ENCODE measurements at places on chromosomes 11 and 22.

- no peak for DNase-seq
Observed at GRCh38 chr22:29700206-29700899, 19.4 kb upstream of the CABP7 start.

DNA sequence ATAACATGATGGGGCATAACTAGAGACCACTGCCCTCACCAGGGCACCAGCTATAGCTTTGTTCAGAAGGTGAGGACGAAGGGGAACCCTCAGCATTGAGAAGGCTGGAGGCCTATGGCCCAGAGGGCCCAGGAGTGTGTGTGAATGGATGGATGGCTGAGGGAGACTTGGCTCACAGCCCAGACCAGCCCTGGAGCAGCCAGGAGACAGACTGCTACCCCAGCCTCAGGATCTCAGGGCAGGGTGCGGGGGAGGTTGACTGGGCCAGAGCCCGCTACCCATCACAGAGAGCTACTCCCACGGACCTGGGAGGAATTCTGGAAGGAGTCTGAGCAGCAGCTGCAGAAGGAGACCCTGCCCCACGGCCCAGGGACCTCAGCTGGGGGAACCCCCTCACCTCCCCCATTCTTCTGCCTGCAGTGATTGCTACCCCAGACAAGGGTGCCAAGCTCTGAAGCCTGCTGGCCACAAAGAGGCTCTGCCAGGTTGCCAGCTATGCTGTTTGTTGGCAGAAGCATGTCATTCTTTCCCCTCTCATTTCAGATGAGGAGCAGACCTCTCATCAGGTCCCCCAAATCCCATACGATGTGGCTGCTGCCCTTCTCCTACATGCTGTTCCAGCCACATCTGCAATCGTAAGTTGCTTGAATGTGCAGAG is 5.4 kb upstream of the CSDC2 start:
- DNase-seq, result peak; percentile 75

- DNase-seq, result peak; percentile 70
Observed at GRCh38 chr22:36197065-36197440, 4.6 kb downstream of the APOL4 start.

GRCh38 chr11:64772303-64773018 is 5.9 kb downstream of the SF1 start:
- DNase-seq, result no peak

DNA sequence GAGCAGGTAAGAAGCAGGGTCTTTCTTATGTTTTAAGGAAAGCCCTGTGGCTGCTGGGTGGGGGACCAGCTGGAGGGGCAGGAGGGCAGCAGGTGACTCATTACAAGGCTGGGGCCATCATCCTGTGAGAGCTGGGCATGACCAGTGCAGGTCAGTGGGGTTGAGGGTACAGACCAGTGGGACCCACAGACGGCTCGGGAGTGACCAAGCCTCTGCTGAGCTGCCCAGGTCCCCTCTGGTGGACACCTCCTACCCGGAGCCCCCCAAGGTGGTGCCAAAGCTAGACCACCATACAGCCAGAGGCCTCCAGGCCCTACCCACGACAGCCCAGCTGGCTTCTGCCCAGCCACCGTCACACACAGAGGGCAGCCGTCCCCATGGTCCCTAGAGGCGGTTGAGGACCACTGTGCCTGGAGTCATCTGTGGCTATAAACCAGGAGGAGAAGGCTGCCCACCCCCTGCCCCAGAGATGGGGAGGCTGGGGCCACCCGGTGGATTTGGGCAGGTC is 670 bp downstream of the MYEOV start:
- no peak for DNase-seq

All from testis (tissue), 5 donors.